ENCODE measurements at places on chromosomes 5 and 9. TPM values are rescaled to one million over a fixed set of nuclear protein-coding genes. Genes with fewer than 3 reads are reported as not detected.

The HAVCR2 gene
- not detected for total RNA-seq

The PCDHGA1 gene
- total RNA-seq: 0.92 TPM

The SLC34A1 gene
- not detected for total RNA-seq

The CD74 gene
- total RNA-seq: 12.7 TPM

The KDM4C gene
- total RNA-seq: 7.1 TPM

The JAKMIP2 gene
- total RNA-seq: not detected

The NR5A1 gene
- total RNA-seq: 2.5 TPM

The GRM6 gene
- total RNA-seq: not detected

The ADAMTSL1 gene
- not detected for total RNA-seq

The ASTN2 gene
- 3.9 TPM for total RNA-seq

The CDX1 gene
- total RNA-seq: not detected

The LCN9 gene
- not detected for total RNA-seq

The ARL14EPL gene
- not detected for total RNA-seq

The CCDC192 gene
- not detected for total RNA-seq

The PDE8B gene
- total RNA-seq: 0.62 TPM

The ARHGEF28 gene
- 34.8 TPM for total RNA-seq

The QRFP gene
- total RNA-seq: not detected

The TNC gene
- total RNA-seq: 5.7 TPM

The PTGES gene
- total RNA-seq: 1.1 TPM

The KLHL3 gene
- total RNA-seq: 1.9 TPM

The TTC16 gene
- total RNA-seq: 0.05 TPM

The IL13 gene
- total RNA-seq: not detected

The LHX3 gene
- total RNA-seq: 0.13 TPM

The ANGPTL2 gene
- total RNA-seq: 0.08 TPM

The SLC1A3 gene
- 0.13 TPM for total RNA-seq

The SMC2 gene
- total RNA-seq: 25.3 TPM

The KIF4B gene
- total RNA-seq: 0.10 TPM

The F2RL2 gene
- 0.13 TPM for total RNA-seq

The TMEFF1 gene
- total RNA-seq: 2.2 TPM

The GPR151 gene
- total RNA-seq: not detected

The PCDHGA9 gene
- total RNA-seq: 0.15 TPM

Measured in Panc1 (cell line).